ENCODE measurements at places on chromosomes 2 and 18.
A peak's percentile ranks its signal among the peaks of the same experiment; 100 is the strongest.

DNA sequence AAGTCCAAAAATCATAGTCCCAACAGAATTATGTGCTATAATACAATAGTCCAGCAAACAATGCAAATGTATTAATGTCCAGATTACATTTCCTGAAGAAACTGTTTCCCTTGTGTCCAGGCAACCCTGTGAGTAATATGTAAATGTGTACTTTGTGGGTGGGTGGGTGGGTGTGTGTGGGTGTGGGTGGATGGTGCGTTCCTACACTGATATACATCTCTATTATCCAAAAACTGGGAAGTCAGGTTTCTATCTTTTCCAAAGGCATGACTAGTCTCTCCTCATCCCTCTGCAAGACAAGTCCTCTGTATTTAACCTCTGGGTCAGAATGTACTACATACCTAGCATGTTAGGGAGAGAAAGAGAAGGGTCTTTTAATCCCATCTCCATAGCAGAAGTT lies 71.6 kb downstream of the LNPK start:
- no peak for ATAC-seq

- no peak for ATAC-seq
Observed at GRCh38 chr2:38301969-38302702, 74.9 kb downstream of the ATL2 start.

GRCh38 chr2:217698691-217699090 lies 304.1 kb downstream of the TNS1 start:
- no peak for ATAC-seq

- no peak for ATAC-seq
Observed at GRCh38 chr2:215904101-215904500, 109.2 kb downstream of the MREG start.

GRCh38 chr2:149385350-149385749 lies 55.0 kb downstream of the LYPD6 start:
- no peak for ATAC-seq

GRCh38 chr18:6711467-6711866 lies 18.0 kb upstream of the ARHGAP28 start:
- ATAC-seq = no peak

DNA sequence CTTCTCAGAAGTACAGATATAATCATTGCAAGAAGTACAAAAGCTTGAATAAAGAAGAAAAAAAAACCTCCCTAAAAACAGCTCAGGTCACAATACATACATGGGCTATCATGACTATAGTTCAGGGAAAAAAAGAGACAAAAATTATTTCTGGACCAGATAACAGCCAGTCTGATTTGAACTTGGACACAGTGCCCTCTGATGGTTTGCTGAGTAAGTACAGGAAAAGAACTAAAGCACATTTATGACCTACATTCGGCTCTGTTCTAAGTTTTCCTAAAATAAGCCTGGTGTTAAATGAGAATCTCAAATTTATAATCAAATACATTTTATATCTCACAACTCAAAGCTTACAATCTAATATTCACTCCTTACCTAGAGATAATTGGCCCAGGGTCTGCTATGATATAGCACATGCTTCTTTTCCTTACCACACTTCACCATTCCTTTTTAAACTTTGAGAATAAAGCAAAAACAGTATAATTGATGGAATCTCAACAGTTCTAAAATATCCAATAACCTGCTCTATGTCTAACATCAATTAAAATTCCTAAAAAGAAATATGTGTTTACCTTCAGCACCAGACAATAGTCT lies 81.1 kb downstream of the RAPH1 start:
- ATAC-seq = no peak

GRCh38 chr2:113180131-113180946 lies 6.6 kb downstream of the PSD4 start:
- peak; percentile 41 for ATAC-seq

DNA sequence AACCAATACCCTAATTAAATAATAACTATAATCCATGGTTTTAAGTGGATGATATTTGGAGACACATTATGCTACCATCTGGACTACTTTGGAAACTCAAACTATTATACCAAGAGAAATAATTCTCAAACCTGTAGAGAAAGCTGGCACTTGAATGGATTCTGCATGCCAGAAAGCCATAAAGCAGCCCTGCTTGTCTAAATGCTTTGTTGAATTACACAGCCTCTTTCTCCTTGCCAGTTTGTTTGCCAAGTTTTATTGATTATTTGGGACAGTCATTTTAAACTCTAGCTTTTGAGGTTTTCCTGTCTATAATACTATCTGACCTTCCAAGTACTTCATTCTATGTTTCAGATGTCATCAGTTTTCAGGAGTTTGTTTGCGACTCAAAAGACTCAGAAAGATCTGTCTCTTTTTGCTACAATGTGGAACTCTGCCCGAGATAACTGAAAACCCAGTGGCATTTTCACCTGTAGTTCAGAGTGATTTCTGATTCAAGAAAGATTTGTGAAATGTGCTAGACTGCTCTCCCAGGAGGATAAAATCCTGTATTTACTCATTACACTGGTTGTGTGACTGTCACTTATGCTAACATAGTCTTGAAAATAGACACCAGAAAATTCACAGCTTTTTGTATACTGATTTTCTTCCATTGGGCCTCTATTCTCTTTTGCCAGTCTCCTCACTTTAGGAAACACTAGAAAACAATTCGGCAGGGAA lies 29.2 kb upstream of the MBOAT2 start:
- ATAC-seq = no peak

DNA sequence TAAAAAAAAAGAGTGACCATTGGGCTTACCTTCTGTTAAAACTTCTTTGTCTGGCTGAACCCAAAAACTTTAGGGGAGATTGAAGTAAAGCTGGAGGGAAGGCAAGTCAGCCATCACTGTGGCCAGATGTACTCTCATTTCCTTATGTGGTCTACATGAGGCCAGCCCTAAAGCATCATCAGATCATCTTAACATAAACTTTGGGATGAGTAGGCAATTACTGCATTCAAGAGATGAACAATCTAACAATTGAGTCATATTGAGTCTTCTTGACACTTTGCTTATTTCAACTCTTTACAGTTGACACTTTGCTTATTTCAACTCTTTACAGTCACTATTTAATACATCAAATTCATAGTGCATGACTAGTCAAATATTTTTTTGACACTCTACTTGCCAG lies 155.6 kb downstream of the QPCT start:
- ATAC-seq = peak; percentile 74

- ATAC-seq = no peak
Observed at GRCh38 chr2:21228041-21228895, 104.5 kb downstream of the TDRD15 start.

DNA sequence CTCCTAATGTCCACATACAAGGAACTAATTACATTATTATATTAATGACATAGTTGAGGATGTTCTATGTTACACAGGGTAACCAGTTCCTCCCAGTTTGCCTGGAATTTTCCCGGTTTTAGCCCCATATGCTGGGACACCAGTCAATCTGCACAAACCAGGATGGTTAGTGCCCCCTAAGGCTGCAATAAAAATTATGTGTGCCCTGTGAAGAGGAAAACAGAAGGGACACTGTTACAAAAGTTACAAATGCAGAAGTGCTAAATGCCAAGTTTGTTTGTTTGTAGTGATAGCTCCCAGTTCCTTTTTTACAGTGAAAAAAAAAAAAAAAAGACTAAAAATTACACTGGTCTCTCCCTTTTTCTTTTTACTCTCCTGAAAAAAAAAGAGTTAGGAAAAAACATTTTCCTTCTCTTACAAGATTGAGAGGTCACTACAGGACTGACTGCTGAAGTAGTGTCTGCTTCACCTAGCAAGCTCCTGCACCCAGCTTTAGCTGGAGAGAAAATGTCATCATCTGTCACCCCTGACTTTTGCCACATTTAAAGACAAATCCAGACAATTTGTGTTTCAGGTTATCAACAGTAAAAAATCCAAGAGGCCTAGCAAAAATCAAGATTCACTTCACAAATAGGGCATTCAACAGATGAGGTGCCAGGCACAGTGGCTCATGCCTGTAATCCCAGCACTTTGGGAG lies 3.2 kb downstream of the ANKRD44 start:
- no peak for ATAC-seq

- no peak for ATAC-seq
Observed at GRCh38 chr2:84017010-84017409, 442.1 kb downstream of the SUCLG1 start.
